ENCODE measurements at places on chromosomes 13 and 19. TPM values are rescaled to one million over a fixed set of nuclear protein-coding genes. Genes with fewer than 3 reads are reported as not detected.

ZBTB45 gene
- 14.7 TPM for total RNA-seq

DNA sequence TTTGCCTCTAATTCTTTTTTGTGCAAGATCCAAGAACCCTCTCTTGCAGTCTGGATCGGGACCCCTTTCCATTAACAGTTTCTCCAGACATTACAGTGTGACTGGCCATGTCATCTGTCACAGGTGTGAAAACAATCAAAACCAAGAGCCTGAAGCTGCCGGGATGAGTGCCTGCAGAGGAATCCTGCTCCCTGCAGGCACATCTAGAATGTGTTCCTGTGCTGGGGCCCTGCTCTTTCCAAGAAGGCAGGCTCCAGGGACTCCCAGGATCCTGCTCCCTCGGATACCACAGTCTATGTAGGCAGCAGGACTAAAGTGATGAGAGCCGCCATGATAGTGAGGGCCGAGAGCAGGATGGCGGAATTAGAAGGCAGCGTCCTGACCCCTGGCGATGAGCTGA, 38.8 kb downstream of the CCDC169 start:
- ATAC-seq, result no peak

- no peak for ATAC-seq
Measured at GRCh38 chr13:51827254-51827653, 17.7 kb downstream of the TMEM272 start.

SPPL2B gene
- 30.3 TPM for total RNA-seq

PLPPR3 gene
- 51.0 TPM for total RNA-seq

DNA sequence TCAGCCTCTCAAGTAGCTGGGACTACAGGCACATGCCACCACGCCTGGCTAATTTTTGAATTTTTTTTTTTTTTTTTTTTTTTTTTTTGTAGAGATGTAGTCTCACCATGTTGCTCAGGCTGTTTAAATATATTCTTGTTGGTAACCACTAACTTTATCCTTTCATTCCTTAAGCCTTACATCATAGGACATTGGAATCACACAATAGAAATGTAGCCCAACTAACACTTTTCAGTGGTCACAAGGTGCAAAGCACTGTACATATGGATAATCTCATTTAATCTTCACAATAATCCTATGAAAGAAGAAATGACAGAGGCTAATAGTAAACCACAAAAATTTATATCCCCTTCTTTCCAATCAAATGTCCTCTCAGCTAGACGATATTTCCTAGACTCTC, 417.8 kb upstream of the DACH1 start:
- no peak for ATAC-seq

- ATAC-seq, result no peak
Measured at GRCh38 chr13:107295416-107296140, 727.6 kb upstream of the ARGLU1 start.

GPATCH1 gene
- 8.6 TPM for total RNA-seq

FAM216B gene
- not detected for total RNA-seq

DNA sequence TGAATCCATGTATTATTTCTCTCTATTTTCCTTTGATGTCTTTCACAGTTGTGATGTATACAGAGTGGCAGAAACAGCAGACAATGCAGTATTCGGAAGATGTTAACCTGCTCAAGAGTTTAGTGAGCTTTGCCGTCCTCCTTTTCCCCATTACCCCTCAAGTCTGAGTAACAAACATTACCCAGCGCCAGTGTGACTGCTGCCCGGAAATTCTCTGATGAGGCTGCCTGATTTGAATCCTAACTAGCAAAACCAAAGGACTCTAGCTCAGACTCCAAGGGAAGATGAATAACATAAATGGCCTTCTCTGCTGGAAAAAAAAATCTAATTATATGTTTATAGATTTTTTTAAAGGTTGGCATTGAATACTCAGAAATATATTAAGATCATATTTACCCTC, 247.3 kb upstream of the SOX21 start:
- ATAC-seq, result no peak

DNA sequence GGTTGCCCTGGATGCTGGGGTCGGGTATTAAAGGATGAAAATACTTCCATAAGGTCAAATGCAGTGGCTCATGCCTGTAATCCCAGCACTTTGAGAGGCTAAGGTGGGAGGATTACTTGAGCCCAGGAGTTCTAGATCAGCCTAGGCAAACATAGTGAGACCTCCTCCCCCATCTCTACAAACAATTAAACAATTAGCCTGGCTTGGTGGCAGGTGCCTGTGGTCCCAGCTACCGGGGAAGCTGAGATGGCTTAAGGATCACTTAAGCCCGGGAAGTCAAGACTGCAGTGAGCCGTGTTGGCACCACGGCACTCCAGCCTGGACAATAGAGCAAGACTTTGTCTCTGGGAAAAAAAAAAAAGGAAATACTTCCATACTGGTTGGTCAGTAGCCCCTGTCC, 1.5 kb downstream of the KLK11 start:
- no peak for ATAC-seq

LILRB1 gene
- 0.36 TPM for total RNA-seq

GRCh38 chr19:48403606-48404005, 10.1 kb downstream of the GRIN2D start:
- ATAC-seq, result no peak

DNA sequence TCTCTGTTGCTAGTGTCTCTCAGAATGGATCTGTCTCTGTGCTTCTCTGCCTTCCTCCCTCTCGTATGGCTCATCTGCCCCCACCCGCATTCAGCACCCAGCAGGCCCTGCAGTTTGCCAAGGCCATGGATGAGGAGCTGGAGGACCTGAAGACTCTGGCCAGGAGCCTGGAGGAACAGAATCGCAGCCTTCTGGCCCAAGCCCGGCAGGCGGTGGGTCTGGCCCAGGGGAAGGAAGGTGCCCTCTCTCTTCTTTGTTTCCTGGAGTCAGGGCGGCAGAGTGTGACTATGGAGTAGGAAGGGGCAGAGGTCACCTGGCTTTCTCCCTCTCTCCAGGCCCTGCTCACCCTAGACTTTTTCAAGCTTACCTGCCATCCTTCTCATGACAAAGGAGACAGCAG, 10.9 kb downstream of the KASH5 start:
- ATAC-seq, result no peak

PRTN3 gene
- not detected for total RNA-seq

Measured in motor neuron (in vitro differentiated cells).